ENCODE measurements at places on chromosomes 11 and 22.

- DNase-seq, result no peak
Observed at GRCh38 chr11:131749101-131749500, 378.7 kb downstream of the NTM start.

- DNase-seq, result no peak
Observed at GRCh38 chr11:35114906-35115687, 23.9 kb upstream of the CD44 start.

DNA sequence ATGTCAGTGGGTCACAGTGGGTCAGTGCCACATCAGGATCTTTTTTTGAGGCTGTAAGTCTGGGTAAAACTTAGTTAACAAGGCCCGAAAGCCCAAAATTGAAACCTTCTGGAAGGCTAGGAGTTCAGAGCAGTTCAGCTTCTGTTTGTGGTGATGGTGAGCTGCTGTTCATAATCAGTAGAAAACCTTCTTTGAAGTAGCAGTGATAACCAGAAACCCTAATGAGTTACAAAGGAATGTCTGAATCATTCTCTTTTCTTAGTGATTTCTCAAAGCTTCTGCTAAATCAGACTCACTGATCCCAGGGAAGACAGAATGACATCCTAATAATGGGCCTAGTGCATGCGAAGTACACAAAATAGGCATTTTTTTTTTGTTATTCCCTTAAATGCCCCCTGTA, 124.7 kb downstream of the PARVA start:
- no peak for DNase-seq

DNA sequence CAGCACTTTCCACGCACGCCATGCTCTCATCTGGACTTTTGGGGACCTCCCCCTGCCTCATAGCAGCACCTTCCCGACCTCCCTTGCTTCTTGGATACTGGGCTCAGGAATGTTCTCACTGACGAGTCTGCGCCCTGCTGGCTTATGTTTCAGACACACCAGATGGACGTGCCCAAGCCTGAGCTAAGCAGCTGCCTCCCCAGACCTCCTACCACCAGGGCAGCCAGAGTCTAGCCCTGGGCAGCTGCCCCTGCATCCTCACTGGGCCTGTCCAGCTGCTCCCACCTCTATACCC, 13.2 kb upstream of the RGL4 start:
- DNase-seq, result no peak

GRCh38 chr11:130814440-130815096, 101.7 kb downstream of the SNX19 start:
- DNase-seq, result no peak

DNA sequence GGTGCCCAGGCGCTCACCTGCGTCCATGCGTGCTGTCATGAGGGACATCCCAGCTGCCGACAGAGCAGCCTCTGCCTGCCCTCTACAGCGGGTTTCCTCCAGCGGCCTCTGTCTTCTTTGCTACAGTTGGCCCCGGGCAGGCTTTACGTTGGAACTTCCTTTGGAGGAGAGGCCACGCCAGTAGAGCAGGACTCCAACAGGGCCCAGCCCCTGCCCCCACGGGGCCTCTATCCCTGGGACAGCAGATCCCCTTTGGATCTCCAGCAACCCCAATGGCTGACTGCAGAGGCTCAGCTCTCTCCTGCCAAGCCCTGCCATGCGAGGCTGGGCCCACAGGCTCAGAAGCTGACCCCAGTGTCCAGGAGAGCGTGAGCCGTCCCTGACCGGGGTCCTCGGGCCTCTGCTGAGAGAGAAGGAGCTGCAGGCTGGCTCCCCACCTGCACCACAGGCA, 12.1 kb downstream of the TRPM5 start:
- DNase-seq, result no peak

GRCh38 chr11:61545341-61545740, 35.5 kb downstream of the SYT7 start:
- DNase-seq, result no peak

DNA sequence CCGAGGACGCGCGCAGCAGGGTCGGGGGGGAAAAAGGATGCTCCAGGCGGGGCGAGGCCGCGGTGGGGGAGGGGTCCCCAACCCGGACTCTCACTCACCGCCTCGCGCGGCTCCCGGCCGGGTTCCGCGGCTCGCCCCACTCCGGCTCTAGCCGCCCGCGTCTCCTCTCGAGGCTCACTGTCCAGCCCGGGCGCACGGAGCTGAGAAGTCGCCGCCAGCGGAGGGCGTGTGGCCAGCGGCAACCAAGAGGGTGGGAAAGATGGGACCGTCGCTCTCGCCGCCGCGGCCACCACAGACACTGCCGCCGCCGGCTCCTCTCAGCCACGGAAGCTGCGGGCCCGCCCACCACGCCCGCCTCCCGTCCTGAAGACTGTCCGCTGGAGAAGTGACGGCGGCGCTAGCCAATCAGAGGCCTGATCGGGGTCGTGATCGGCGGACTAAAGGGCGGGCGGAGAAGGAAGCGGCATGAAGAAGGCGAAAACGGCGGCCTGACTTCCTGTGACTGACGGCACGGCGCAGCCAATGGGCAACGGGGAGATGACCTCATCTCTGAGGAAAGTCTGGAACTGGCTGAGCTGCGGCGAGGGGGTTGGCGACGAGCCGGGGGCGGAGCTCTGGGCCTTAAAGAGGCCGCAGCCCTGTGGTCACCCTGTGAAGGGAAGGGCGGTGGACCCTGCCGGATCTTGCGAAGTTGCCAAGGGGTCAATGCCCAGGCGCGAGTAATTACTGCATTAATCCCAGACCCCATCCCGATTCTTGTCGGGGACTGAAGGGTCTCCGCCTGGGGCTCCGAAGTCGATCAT, at the start of gene MRTFA:
MRTFA (minus strand) TSS at position 340 of the 803 bp plus-strand sequence.
- DNase-seq, result peak; percentile 95

All from stimulated activated CD4-positive, alpha-beta T cell treated with anti-CD3 and anti-CD28 coated beads, Interleukin-1b, Interleukin-23, amount 100 ng/mL, for 1 hour (primary cell).